ENCODE measurements at places on chromosomes 1 and 21. TPM values are rescaled to one million over a fixed set of nuclear protein-coding genes. Genes with fewer than 3 reads are reported as not detected.

DNA sequence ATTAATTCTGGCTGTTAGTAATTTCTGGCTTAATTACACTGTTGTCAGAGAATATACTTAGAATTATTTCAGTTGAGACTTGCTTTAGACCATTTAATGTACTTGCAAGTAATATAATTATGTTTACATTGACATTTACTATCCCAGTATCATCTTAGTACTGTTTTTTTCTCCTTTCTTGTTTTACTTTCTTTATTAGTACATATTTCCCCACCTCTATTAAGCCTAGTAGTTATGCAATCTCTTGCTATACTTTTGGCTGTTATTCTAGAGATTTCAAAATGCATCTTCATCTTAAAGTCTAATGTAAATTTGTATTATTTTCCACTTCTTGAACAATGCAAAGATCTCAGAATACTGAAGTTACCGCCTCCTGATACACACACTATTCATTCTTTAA lies 24.4 kb downstream of the BRWD1 start:
- no peak for DNase-seq

MYOG gene
- polyA plus RNA-seq: 9.7 TPM

DNA sequence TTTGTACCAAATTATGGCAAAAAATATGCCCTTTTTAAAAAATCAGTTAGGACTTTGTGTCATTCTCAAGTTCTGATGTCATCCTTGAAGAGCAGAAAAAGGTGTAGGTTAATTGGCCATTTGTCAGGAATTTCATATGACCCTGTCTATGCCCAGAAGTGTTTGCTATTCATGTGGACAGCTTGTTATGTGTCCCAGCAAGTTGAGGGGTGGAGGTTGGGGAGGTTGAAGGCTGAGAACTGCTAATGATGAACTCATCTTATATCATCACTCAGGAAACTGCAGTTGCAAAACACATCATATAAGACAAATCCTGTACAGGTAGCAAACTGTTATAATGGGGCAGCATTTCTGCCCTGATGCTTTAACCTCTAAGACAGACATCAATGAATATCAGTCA lies 106.5 kb downstream of the PHTF1 start:
- no peak for DNase-seq

TAS1R3 gene
- polyA plus RNA-seq: 0.18 TPM

- no peak for DNase-seq
Observed at GRCh38 chr1:162349635-162350330, 26.9 kb downstream of the SPATA46 start.

DNA sequence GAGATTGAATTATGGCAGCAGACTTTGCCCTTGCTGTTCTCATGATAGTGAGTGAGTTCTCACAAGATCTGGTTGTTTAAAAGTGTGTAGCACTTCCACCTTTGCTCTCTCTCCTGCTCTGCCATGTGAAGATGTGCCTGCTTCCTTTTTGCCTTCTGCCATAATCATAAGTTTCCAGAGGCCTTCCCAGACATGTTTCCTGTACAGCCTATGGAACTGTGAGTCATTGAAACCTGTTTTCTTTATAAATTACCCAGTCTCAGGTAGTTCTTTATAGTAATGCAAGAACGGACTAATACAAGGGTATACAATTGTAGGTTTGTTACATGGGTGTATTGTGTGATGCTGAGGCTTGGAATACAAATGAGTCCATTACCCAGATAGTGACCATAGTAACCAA lies 4.2 kb downstream of the SPRR1B start:
- no peak for DNase-seq

DNA sequence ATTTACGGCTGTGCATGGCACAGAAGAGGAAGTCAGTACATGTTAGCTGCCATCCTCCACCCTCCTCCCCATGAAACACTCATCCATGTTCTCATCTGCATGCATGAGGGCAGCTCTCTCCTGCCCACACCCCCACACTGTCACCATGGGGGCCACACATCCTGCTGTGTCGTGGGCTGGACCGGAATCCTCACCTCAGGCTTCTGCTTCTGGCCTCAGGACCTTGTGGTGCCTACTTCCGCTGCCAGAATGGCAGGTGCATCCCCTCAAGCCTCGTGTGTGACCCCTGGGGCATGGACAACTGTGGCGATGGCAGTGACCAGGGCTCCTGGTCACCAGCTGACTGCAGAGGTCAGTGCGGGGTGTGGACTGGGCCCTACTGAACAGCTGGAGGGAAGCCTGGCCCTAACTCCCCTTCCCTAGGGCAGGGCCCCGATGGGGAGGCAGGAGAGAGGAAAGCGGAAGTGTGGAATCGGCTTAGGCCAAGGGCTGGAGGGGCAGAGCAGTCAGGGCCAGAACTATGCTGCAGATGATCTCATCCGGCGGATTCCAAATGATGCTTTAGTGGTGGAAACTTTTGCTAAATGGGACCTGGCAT lies 3.8 kb downstream of the LDLRAD2 start:
- DNase-seq: no peak

- no peak for DNase-seq
Observed at GRCh38 chr1:117660271-117660965, 54.6 kb downstream of the TENT5C start.

DNA sequence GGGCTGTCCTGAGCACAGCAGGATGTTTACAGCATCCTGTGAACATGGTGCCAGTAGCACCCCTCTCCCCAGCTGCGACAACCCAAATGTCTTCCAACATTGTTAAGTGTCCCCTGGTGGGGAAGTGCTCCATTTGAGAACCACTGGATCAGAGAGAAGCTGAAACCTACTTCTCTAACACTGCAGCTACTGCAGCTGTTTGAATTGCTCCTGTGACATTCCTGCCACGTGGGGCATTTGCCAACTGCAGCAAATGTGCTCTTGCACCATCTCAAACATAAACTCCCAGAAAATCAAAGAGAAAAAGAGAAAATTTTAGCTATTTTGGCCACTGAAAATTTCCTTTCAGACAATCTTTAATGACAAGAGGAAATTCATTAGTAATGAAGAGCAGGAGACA lies 11.0 kb downstream of the SLC2A5 start:
- DNase-seq: peak; percentile 70

DNA sequence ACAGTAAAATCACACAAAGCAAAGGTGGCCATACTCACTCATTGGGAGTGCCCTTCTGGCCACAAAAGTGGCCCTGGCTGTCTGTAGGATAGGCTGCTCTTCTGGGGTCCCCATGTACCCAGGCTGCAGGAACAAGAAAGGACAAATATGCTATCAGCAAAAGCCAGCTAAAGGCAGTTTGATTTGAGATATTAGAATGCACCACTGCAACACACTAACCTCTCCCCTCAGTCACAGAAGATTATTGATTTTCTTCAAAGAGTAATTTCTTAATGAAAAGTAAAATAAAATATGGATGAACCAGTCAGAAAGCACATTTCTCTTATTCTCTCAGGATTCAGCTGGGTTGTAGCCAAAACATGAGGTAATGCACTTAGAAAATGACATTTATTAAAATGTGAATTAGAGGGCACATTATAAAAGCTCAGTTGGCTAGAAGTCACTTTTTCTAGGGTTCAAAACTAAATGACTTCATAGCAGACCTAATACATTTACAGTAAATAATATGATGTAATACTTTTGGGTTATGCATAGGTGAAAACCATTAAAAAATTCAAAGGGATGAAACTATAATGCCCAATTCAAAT lies 140.8 kb downstream of the LHX8 start:
- no peak for DNase-seq

Data from psoas muscle (tissue), 8 donors.